Pulmonary artery endothelial cell (primary cell): ENCODE measurements at places on chromosomes 4 and X.

DNA sequence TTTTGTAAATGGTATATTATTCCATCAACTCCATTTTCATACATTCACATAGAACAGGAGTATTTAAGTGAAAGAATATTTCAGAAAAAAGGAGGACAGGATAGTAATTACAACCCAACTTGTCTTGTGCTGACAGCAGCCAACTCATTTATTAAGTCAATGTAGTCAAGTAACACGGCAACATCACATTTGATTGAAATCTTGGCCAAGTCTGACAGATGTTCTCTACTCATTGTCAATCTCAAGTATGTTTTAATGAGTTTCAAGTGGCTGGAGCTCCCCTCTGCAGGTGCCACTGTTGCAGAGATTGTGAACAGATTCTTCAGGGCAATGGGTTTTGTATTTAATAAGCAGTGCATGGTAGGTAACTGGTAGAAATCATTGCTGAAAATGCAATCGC, 332.5 kb downstream of the C4orf33 start:
- no peak for DNase-seq

DNA sequence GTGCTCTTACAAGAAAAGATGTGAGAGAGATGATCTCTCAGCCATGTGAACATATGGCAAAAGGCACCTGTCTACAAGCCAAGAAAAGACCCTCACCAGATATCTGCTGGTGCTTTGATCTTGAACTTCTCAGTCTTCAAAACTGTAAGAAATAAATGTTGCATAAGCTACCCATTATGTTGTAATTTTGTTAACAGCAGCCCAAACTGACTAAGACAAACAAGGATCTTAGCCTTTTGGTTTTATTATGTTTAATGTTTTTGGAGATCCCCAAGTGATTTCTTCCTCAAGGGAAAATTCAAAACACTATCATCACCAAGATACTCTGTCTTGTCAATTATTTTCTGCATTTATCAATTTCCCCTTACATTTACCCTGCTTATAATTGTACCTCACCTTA, 21.8 kb upstream of the CCNI start:
- no peak for DNase-seq

GRCh38 chrX:77937291-77937690, 26.8 kb downstream of the ATP7A start:
- DNase-seq = no peak

- DNase-seq = no peak
These were observed 159.4 kb upstream of the AR start for GRCh38 chrX:67384403-67384802.

GRCh38 chrX:49876750-49877149, 2.5 kb upstream of the USP27X start:
- no peak for DNase-seq

GRCh38 chrX:102959471-102959870, 22.4 kb downstream of the RAB40AL start:
- DNase-seq = peak; percentile 8

- no peak for DNase-seq
These were observed 19.9 kb downstream of the DGAT2L6 start for GRCh38 chrX:70196961-70197720.

GRCh38 chrX:65994519-65995506, 45.1 kb downstream of the VSIG4 start:
- DNase-seq = no peak
